Cardiac septum (tissue), 1 donor: ENCODE measurements at places on chromosomes 4 and X. TPM values are rescaled to one million over a fixed set of nuclear protein-coding genes. Genes with fewer than 3 reads are reported as not detected.

The CITED1 gene
- total RNA-seq, result 2.1 TPM

The KLHL4 gene
- total RNA-seq, result 2.0 TPM

The FMR1NB gene
- total RNA-seq, result not detected

The DUSP9 gene
- total RNA-seq, result not detected

The GAGE13 gene
- total RNA-seq, result not detected

GRCh38 chrX:14359316-14359715, 170.0 kb upstream of the GLRA2 start:
- no peak for DNase-seq

- DNase-seq, result no peak
These were observed 98.8 kb downstream of the KLHL4 start for GRCh38 chrX:87616371-87616770.

- no peak for DNase-seq
These were observed 115.6 kb upstream of the NALF2 start for GRCh38 chrX:69388526-69388925.

DNA sequence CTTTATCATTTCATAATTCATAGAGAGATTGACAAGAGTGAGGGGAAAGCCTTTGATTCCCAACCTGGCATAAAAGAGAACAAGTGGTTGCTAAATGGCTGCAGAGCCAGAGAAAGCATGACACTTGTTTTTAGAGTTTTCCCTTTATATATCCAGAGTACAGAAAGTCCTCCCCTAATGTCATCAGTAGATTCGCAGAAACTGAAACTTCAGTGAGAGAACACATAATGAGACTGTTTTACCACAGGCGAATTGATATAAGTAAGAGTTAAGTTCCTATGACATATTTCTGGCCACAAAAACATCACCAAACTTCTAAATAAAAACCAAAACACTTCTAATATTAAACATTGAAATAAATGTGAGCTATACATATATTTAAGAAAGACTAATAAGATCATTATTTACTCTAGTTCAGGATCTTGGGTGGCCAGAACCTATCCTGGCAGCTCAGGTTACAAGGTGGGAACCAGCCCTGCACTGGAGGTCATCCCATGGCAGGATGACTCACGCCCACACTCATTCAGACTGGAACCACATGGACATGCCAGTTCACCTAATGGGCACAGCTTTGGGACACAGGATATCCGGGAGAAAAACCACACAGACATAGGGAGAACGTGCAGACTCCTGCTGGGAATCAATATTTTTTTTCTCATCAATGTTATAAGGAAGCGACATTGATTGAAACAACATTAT, 35.5 kb downstream of the NWD2 start:
- DNase-seq, result no peak

DNA sequence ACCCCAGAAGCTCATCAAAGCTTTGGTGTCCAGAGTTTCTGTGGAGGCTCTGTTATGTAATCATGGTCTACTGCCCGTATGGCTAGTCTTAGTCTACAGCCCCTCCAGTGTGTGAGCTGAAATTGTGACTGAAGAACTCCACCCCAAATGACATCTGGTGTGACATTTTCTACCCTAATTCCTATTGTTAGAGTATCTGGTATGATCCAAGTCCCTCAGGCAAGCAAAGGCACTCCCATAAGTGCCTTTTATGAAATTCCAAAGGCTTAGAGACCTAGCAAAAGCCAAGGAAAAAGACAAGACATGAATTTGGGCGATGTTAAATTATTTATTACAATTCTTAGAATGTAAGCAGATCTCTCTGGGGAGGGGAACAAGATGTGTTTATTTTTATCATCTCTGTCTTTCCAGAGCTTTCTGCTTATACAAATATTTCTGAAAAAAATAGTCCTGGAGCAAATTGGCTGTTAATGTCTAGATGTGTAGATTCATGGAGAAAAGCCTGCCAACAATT, 417.4 kb downstream of the CCSER1 start:
- no peak for DNase-seq

DNA sequence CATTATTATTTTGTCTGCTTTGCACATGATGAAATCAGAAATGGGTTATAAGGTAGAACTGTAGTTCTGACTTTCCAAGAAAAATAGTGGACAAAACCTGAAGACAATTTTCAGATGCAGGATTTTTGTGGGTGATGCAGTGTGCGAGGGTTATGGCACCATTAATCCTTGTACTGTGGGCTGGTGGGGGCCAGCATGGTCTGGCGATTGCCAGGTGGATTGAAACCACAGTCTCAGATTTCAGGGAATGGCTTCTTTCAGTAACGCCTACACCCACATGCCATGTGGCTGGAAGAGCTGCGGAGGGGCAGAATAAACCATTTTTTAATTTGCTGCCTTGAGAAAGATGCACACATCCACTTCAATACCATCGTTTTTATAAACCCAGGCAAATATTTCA, 150.5 kb downstream of the ARSF start:
- no peak for DNase-seq

DNA sequence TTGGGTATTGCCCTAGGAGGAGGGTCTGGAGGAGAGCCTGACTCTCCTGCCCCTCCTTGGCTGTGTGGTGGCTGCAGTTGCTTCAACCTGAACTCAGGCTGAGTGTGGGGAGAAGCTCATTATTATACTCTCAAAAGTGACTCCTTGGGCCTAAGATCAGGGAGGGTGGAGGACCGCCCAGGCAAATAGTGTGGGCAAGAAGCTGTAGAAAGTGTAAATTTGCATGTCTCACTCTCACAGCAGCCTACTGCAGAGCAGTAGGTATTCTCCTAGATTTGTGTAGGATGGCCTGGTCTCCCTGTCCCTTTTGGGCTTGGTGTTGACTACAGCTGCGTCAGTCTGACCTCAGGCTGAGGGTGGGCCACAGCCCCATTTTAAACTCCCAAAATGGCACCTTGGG, 156.1 kb downstream of the ZNF330 start:
- DNase-seq, result no peak

- DNase-seq, result no peak
These were observed 182.1 kb downstream of the VEGFC start for GRCh38 chr4:176610594-176610993.

GRCh38 chr4:152200511-152201333, 335.2 kb downstream of the FBXW7 start:
- DNase-seq, result no peak

DNA sequence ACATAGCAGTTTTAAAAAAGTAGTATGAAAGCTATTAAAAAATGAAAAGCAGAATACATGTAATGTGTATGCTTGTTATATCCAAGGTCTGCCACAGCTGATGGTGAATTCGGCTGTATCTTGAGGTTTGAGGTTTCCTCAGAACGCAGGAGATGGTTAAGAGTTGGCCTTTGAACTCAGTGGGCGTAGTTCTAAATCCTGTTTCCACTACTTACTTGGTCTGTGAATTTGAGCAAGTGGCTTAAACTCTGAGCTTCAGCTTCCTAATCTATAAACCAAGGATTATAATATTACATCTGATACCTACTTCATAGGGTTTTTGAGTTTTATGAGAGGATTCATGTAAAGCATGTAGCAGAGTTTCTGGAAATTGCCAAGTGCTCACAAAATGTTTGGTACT, 125.2 kb downstream of the STIM2 start:
- no peak for DNase-seq

- no peak for DNase-seq
These were observed 128.0 kb upstream of the STS start for GRCh38 chrX:7019555-7019954.

DNA sequence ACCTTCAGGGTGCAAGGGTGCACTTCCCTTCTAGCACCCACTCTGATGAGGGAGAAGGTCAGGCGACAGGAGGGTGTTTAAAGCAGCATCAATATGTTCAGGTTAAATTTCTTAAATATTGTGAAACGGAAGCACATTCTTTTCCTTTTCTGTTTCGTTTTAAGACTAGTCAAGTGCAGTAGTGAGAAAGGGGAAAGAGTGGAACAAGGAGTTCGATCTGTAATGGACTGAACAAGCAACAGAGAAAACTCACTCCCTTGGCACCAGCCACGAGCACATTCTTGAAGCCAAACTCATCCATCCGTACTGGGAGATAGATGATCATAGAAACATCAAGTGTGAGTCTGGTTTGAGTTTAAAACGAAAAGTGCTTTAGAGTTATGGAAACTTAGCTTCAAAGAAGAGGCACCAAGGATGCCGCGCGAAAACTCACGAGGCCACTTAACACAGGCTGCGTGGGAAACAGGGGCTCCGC, 815 bp downstream of the FAM53A start:
- no peak for DNase-seq

GRCh38 chr4:25817059-25817681, 45.6 kb downstream of the SEL1L3 start:
- no peak for DNase-seq

GRCh38 chrX:10415306-10416001, 204.9 kb downstream of the MID1 start:
- DNase-seq, result no peak

DNA sequence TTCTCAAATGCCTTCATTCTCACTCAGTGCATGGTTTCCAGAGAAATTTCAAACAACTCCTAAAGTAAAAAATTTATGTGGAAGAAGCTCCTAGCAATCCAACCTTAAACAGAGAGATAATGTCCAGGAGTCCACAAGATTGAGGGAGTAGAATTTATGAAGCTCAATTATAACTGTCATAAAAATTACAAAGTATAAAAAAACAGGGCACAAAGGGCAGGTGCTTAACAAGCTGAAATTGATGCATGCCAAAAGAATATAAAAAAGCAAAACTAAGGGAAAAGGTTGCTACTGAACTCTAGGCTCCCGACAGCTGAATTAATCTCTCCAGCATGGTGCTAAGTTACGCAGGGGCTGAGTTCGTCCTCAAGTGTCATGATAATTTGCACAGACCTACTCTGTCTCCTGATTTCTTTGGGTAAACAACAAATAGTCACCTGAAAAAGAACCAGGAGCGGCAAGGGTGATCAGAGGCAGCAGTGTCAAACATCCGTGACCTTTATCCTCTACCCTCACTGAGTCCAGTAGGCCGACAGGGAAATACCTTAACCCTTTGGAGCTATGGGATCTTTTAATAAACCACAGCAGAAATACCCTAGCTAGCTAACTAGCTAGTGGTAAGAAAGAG, 47.2 kb upstream of the RELL1 start:
- no peak for DNase-seq

DNA sequence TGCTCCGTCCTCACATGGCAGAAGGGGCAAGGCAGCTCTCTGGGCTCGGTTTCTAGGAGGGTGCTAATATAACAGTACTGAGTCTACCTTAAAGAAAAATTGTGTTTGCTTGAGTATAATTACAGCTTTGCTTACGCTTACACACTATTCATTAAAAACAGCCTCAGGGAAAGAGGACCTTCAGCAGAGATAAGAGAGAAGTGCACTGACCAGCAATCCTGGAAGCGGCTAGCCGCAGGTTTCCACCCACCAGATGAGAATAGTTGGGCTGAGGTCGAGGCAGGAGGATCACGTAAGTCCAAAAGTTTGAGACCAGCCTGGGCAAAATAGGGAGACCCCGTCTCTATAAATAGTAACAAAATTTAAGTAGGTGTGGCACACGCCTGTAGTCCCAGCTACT, 15.2 kb upstream of the MRFAP1 start:
- no peak for DNase-seq

DNA sequence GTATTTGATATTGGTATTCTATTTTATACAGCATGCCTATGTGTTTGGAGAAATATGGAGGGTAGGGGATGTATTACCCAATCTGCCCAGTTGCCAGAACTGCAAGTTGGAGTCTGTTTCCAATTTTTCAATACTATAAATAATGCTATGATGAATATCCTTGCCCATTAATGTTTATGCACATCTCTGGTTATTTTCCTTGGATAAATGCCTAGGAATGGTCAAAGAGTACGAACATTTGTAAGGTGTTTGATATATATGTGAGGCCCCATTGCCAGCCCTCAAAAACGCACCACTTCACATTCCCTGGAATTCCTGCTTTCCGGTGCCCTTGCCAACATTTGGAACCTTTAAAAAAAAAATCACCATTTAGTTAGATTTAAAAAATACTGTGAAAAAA, 34.3 kb downstream of the CLDN34 start:
- DNase-seq, result no peak

The KLF8 gene
- total RNA-seq, result 3.6 TPM

- DNase-seq, result no peak
These were observed 24.8 kb downstream of the CXCL1 start for GRCh38 chr4:73894001-73894400.

DNA sequence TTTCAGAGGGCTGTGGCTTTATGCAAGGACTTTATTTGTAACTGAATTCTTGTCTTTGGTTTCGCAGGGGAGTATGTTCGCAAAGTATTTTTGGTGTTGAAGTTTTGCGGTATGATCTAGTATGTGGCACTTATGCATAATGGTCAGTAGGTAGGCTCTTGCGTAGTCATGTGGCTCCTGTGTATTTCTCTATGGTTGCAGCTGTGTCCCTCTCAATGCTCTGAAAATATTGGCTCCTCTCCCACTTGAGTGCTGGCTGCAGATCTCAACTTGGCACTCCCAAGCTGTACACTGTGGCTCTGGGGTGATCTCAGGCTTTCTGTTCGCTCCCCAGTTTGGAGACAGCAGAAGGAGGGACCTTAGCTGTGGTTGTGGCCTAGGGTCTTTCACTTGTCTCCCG, 24.8 kb downstream of the ARMCX5 start:
- no peak for DNase-seq

The AFP gene
- not detected for total RNA-seq

DNA sequence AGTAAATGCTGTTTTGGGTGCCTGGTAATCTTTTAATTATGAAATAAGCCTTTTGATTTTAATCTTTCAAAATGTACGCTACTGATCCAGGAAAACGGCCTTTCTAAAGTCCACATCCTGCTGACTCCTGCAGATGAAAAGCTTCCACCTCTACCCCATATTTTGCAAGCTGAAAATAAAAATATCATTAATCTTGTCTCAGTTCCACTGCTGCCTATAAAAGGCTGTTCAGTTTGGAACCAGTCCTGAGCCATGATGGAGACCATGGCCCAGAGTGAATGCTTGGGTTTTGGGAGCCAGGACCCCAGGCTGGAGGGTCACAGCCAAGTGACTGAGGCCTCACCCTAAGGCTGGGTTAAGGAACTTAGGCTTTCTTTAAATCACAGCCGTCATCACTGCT, 110.8 kb downstream of the AFF1 start:
- no peak for DNase-seq
